GM10248 (cell line): ENCODE measurements at places on chromosomes 1 and 21.

GRCh38 chr1:169507413-169507812 lies 21.7 kb upstream of the SLC19A2 start:
- DNase-seq = no peak

- DNase-seq = no peak
Measured at GRCh38 chr1:223662943-223663342, 2.6 kb downstream of the CAPN8 start.

GRCh38 chr1:153679337-153680119 lies 1.0 kb downstream of the NPR1 start:
- no peak for DNase-seq

DNA sequence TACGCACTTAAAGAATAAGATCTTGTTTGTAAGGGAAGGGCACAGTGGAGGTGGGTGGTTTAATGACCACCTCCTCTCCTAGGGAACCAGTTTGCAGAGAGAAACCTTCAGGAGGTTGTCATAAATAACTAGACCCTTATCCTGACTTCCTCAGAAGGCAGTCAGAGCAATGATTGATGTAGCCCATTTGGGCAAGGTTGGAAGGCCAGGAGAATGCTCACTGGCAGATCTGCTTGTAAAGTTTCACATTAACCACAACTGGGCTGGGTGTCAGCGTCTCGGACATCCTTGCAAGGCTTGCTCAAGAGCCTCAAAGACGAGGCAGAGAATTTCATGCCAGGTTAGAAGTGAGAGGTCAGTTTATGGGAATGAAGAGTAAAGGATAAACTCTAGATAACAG lies 87.6 kb upstream of the TRABD2B start:
- DNase-seq = no peak

GRCh38 chr1:20742671-20743070 lies 10.2 kb upstream of the SH2D5 start:
- no peak for DNase-seq

GRCh38 chr1:241079047-241079446 lies 278.0 kb downstream of the RGS7 start:
- no peak for DNase-seq

DNA sequence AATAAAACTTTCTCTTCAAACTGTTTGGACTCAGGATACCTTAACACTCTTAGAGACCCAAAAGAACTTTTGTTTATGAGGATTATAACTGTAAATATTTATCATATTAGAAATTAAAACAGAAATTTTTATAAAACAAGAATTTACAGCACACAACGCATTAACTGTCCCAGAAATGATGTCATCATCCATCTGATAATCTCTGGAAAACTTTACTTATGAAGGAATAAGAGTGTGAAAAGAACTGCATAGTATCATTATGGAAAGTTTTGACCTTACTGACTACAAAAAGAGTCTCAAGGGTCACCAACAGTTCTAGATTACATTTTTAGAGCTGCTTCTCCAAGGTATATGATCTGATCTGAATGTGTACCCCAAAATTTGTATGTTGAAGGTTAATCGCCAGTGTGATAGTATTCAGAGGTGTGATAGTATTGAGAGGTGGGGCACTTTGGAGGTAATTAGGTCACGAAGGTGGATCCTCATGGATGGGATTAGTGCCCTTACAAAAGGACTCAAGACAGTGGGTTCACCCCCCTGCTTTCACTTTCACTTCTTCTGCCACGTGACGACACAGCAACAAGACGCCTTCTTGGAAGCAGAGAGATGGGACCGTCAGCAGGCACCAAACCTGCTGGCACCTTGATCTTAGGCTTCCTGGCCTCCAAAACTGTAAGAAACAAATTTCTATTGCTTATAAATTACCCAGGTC lies 95.7 kb upstream of the NR5A2 start:
- DNase-seq = no peak

DNA sequence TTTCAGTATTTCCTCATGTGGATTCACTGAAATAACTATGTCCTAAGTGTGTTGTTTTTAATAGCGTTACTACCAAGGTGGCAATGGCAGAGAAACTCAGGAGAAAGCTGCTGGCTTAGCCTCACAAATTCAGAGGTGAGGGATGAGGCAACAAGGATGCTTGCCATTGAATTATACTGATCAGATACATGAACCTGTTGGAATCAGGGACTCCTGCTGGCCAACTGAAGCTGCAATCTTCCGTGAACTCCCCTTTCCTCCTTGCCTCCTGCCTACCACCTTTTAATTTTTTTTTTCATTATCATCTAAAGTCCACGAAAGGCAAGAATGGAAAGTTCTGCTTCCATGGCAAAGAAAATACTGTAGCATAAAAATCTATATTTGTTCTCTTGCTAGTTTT lies 254.7 kb downstream of the NFIA start:
- DNase-seq = no peak
